ENCODE measurements at places on chromosomes 11 and 22.

- peak; percentile 29 for DNase-seq
These were observed 702 bp upstream of the KCNJ4 start for GRCh38 chr22:38455530-38456271.

- DNase-seq = no peak
These were observed 113.5 kb downstream of the GUCY1A2 start for GRCh38 chr11:106904826-106905225.

DNA sequence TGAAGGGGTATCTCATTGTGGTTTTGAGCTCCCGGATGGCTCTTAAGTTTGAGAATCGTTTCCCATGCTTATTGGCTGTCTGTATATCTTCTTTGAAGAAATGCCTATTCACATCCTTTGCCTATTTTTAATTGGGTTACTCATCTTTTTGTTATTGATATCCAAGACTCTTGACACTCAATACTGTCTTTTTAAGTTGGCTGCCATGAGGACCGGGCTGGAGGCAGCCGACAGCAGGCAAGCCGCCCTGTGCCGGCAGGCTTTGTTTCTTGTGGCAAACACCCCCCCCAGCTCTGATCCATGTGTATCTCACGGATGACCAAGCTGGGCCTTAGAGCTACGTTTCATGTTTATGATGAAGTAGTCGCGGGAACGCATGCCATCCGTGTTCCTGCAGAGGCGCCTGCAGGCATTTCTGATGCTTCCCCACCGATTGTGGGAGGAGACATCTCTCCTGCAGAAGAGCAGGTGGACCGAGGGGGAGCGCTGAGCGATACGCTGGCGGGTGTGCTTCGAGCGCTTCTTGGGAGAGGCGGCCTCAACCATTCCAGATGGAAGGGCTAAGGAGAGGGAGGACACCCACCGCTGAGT lies 95.8 kb downstream of the TBC1D22A start:
- no peak for DNase-seq

- no peak for DNase-seq
These were observed 75.3 kb downstream of the SC5D start for GRCh38 chr11:121367844-121368225.

- DNase-seq = no peak
These were observed 11.7 kb downstream of the MICAL2 start for GRCh38 chr11:12122083-12122482.

DNA sequence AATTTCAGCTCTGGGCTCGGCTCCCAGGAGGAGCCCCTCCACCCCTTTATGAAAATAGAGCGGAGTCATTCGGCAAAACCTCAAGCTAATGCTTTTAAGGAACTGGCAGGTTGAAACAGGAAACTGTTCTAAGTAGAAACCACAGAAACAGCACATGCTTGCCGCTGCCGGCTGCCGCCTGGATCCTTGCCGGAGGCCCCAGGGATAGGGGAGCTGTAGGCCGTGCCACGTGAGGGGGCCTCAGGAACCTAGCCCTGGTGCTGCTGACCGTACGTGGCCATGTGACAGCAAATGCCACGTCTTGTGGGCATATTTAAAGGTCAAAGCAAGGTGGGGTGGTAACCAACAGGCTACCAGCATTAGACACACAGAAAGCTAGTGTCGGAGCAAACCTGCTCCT lies 77.9 kb upstream of the TIMP3 start:
- DNase-seq = no peak

- DNase-seq = no peak
These were observed 4.1 kb downstream of the NHERF4 start for GRCh38 chr11:119189393-119189792.

DNA sequence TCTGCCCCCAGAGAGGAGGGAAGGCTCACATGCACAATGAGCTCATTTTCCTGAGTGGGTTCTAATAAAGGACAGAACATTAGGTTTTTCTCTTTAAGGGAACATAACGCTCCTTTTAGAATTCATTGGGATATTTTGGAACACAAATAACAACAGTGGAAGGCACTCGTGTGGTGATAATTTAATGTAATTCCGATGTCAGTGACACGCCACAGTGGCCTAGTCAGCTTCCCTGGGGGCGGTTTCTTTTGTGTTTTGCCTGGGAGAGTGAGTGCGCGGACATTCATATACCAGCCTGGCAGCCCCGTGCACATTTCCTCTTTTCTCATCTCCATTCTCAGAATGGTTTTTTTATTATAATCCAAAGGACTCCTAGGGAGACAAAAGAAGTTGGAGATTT lies 41.1 kb downstream of the SEZ6L start:
- DNase-seq = no peak

- DNase-seq = no peak
These were observed 19.3 kb upstream of the CSRP3 start for GRCh38 chr11:19220903-19221724.

GRCh38 chr11:14411818-14412217 lies 52.8 kb upstream of the RRAS2 start:
- DNase-seq = no peak

GRCh38 chr11:83063073-83063754 lies 8.5 kb downstream of the RAB30 start:
- no peak for DNase-seq

- no peak for DNase-seq
These were observed 13.8 kb downstream of the DGCR6L start for GRCh38 chr22:20305894-20306645.

DNA sequence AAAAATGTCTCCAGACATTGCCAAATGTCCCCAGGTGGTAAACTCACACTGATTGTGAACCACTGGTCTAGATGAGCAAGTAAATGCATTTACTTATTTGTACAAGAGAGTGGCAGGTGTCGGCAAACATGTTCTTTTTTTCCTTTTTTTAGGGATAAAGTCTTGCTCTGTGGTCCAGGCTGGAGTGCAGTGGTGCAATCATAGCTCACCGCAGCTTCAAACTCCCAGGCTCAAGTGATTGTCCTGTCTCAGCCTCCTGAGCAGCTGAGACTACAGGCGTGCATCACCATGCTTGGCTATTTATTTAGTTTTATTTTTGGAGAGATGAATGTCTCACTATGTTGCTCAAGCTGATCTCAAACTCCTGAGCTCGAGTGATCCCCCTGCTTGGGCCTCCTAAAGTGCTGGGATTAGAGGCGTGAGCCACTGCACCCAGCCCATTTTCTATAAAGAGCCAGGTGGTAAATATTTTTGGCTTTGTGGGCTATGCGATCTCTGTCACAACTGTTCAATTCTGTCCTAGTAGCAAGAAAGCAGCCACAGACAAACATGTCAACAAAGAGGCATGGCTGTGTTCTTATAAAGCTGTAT lies 1.4 kb downstream of the VPREB1 start:
- DNase-seq = no peak

GRCh38 chr11:3169255-3170043 lies 4.3 kb upstream of the OSBPL5 start:
- no peak for DNase-seq

DNA sequence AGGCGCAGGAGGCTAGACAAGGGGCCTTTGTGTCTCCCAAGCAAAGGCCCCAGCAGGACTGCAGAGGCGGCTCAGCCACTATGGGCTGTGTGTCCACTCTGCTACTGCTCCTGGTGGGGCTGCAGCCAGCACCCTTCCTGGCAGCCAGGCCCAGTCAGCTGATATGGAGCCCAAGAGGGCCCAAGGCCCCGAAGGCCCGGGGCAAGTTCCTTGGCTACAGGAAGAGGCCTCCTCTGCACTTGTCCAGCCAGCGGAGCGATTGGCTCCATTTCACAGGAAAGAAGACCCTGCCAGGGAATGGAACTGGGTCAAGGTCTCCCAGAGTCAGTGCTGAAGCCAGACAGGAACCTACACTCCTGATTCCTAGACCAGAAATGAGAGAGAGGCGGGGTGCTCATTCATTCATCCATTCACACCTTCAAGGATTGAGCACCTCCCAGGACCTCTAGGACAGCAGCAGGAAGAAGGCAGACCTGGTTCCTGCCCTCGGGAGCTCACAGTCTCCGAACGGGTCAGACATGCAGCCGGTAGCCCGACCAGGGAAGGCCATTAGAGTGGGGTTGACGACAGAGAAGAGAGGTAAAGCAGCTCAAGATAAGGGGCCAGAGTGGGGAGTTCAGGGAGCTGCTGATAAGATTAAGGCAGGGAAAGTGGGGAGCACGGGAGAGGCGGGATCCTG lies 811 bp upstream of the P2RY2 start:
- DNase-seq = no peak

DNA sequence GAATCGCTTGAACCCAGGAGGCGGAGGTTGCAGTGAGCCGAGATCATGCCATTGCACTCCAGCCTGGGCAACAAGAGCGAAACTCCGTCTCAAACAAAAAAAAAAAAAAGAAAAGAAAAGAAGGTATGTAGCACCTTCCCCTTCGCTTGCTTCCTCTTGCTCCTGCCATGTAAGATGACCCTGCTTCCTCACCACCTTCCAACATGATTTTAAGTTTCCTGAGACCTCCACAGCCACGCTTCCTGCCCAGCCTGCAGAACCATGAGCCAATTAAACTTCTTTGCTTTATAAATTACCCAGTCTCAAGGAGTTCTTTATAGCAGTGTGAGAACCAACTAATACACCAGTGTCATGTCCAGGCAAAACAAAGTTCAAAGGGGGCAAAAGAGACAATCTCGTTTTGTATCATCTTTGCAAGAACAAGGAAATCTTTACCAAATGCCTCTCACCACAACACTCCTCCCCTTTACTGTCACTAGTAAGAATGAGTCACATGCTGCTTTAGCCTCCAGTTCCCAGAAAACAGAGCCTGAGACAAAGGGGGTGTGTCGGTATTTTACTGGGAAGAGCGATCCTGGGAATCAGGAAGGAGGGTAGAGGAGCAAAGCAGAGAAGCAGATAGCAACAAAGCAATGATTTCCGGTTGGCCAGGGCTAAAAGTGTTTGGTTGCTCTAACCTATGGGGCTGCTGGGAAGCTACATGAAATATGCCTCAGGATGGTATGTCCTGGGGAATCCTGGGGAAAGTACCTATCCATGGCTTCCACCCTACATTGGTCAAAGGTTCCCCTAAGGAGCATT lies 10.5 kb upstream of the MCHR1 start:
- no peak for DNase-seq

- DNase-seq = no peak
These were observed 331.3 kb downstream of the TBC1D22A start for GRCh38 chr22:47093720-47094119.

- no peak for DNase-seq
These were observed 25.5 kb downstream of the MYO7A start for GRCh38 chr11:77153276-77154185.

DNA sequence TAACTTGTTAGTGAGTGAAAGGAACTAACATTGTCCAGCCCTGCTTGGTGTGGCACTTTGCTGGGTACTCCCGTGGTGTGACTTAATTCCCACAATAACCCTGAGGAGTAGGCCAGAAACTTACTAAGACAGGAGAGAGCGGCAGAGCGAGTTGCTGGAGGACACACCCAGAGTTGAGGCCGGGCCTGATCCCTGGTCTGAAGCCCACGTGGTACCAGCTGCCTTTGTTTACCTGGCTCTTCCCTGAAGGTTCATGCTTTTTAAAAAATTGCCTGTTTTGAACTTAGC lies 594 bp downstream of the MPST start:
- no peak for DNase-seq

GRCh38 chr11:134224710-134225664 lies 516 bp downstream of the VPS26B start:
- DNase-seq = no peak

DNA sequence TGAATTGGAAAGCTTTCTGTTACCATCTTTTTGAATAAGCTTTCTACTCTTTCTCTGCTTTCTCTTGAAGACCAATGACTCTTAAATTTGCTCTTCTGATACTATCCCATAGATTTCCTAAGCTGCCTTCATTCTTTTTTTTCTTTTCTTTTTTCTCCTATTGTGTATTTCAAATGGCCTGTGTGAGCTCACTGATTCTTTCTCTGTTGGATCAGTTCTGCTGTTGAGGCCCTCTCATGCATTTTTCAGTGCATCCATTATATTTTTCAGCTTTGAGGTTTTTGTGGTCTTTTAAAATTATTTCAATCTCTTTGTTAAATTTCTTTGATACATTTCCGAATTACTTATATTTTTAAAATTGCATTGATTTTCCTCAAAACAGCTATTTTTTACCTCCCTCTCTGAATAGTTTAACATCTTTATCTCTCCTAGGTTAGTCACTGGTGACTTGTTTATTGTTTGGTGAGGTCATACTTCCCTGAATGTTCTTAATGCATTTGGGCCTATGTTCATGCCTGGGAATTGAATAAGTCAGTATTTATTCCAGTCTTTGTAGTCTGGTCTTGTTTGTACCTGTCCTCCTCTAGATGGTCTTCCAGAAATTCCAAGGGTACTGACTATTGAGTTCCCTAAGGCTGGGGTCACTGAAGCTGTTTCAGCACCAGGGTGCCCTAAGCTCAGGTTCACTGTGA lies 110.6 kb upstream of the SERPIND1 start:
- DNase-seq = no peak

GRCh38 chr22:22982616-22983015 lies 87.7 kb upstream of the GNAZ start:
- no peak for DNase-seq

DNA sequence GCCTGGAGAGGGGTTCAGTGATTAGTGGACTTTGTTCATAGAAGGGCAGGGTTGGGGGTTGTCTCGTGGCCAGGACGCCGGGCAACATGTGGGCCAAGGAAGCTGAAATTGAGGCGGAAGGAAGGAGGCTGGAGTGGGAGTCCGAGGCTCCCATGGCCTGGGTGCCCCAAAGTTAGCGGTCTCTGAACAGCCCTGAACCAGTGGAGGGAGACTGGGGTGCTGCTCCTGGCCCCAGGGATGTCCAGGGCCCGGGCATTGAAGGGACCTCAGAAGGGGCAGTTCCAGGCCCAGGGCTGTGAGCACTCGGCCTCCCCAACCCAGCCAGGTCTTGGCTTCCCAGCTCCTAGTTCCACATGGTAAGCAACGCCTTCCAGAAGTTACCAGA lies 59.2 kb upstream of the PRODH start:
- DNase-seq = no peak

DNA sequence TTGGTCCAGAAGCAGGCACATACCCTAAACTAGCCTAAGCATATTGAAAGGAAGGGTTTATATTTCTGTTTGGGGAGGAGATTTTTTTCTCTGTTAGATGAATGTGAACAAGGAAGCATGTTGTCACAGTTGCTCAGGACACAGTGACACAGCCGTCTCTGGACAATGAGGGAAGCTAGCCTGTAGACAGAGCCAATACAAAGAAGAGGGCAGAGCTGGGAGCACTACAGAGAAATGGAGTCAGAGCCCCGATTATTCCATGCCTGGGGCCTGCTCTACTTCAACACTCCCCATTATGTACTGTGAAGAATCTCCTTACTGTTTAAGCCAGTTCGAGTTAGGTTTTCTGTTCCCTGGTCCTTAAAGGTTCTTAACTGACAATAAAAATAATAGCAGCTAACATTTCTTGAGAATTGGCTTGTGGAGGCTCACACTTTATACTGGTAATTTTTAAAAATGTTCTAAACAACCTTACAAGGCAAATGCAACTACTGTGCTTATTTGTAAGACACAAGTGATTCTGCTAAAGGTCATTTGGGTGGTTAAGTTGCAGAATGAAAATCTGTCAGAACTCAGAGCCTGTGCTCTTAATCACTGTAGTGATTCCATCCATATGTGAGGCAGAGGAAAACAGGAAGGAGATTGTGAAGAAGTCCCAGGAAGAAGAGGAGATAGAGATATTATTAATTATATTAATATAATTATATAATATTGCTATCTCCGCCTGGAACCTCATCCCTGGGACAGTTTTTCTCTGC lies 58.8 kb upstream of the RRAS2 start:
- DNase-seq = no peak

GRCh38 chr11:134509381-134510232 lies 97.6 kb upstream of the B3GAT1 start:
- no peak for DNase-seq

- no peak for DNase-seq
These were observed 76.4 kb downstream of the COMMD9 start for GRCh38 chr11:36212564-36213392.

GRCh38 chr11:124153821-124154220 lies 29.3 kb upstream of the OR10D3 start:
- no peak for DNase-seq

GRCh38 chr11:62497132-62497801 lies 49.3 kb downstream of the AHNAK start:
- no peak for DNase-seq
